ENCODE measurements at places on chromosomes 13 and 19. TPM values are rescaled to one million over a fixed set of nuclear protein-coding genes. Genes with fewer than 3 reads are reported as not detected.

LRRC4B gene
- total RNA-seq = under 0.01 TPM

LYPD3 gene
- not detected for total RNA-seq

CD22 gene
- total RNA-seq = 0.56 TPM

B3GNT3 gene
- not detected for total RNA-seq

CLEC11A gene
- 68.1 TPM for total RNA-seq

SIGLEC5 gene
- total RNA-seq = not detected

RPL18A gene
- total RNA-seq = 1,055 TPM

CATSPERD gene
- not detected for total RNA-seq

RFPL4A gene
- not detected for total RNA-seq

CHAF1A gene
- total RNA-seq = 9.1 TPM

POU4F1 gene
- not detected for total RNA-seq

CALR3 gene
- 0.06 TPM for total RNA-seq

DCT gene
- total RNA-seq = under 0.01 TPM

PTH2 gene
- total RNA-seq = not detected

Measured in aortic smooth muscle cell (primary cell).